ENCODE measurements at places on chromosomes 5 and 9.

- DNase-seq: no peak
These were observed 1133.1 kb upstream of the ACO1 start for GRCh38 chr9:31251386-31251785.

DNA sequence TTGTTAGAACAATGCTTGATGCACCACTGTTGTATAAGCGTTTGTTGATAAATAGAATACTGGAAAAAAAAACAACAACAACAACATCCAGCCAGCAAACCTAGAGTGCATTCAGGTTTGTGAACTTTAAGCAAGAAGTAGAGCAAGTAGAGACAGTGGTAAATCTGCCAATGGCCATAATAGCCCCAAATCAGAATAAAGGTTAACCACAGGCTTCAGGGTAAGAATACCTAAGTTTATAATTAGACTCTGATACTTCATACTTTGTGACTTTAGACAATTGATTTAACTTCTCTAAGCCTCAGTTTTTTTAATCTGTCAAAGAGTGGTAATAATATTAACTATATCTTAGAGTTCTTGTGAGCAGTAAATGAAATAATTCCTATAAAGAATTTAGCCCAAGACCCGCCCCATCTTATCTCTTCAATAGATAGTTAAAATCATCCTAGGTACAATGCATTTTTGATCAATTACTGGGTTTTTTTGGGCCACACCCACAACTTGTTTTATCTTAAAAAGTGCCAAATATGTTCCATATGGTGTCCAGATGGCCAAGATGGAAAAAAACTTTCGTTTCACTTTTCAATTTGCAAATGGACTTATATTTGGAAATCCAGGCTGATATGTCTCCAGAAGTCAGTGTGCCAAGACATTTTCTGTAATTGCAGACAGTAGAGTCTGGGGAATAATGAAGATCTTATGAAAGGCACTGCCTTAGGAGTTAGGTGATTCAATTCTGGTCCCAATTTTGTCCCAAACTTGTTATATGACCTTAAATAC, 24.5 kb upstream of the DPYSL3 start:
- DNase-seq: no peak

- DNase-seq: no peak
These were observed 24.9 kb downstream of the ATOX1 start for GRCh38 chr5:151733358-151734063.

DNA sequence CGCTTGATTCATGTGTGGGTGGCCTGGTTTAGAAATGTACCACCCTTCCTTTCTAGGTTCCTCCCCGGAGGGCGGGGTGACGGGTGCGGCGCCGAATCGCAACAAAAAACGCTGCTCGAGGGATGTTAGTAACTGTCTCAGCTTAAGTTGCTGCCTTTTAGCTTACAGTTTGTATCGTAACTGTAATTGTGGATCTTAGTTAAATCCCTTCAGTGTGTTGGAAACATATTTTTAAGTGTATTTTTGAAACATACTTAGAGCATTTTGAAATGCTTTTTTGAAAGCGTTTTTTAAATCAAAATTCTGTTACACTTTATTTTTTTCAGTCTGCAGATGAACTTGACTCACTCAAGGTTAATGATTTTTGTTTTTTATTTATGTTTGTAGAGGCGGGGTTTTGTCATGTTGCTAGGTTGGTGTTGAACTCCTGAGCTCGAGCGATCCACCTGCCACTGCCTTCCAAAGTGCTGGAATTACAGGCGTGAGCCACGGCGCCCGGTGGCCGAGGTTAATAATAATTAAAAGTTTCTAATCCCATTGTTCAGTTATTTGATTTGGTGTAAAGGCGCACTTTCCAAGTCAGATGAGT, 997 bp upstream of the CHD1 start:
- no peak for DNase-seq

DNA sequence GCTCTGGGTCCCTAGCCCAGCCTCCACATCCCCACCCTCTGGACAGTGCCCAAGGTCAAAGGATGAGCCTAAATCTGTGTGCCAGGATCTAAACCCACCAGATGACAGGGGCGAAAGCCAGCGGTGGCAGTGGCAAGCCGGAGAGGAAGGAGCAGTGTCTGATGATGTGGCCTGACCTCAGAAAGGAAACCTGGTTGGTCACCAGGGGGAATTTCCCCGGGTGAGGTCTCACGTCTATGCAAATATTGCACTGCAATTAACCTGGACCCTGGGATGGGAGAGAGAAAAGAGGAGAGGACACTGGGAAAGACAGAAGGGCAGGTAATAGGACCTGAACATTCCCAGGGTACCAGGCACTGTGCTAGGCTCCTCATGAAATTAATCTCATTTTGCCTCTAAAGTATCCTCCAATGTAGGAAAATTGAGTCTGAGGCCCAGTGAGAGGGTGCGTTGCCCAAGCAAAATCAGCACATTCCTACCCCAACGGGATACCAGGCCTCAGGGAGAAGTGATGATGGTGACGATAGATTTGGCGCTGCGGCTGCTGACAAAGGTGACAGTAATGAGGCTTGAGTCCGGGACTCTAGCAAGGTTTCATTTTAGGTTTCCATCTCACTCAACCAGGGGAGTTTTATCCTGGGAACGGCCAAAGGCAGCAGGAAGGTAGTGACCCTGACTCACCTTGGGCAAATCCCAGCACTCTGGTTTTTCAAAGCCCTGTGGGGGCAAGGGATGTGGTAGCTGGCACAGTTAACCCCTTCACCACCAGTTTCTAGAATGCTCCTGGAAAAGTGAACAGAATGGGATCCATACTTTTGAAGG, 13.4 kb upstream of the TNIP1 start:
- DNase-seq: peak; percentile 28

DNA sequence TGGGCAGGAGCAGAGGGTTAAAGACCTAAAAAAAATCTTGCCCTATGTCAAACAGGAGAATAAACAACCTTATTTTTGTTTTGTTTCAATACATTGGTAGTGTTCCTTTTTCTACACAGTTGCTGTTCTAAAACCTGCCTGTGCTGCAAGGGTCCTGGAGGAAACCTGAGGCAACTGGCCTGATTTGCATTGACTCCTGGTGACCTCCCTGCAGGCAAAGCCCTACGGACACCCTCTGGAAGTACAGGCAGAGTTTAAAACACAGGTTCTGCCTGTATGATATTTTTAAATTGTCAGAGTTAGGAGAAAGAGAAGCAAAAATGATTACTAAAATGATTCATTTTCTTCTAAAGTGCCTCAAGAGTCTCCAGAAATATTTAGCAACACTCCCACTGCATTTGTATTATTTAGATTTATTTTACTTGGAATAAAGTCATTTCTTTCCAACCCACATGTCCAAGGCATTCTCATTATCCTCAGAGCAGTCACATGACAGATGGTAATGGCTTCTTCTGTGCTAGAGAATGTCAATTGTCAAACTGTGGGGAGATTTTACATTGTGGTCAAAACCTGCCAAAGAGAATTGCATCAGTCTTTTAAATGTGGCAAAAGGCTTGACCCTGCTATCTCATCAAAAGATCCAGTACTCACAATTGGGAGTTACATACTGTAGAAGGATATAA, 559.6 kb downstream of the CETN3 start:
- DNase-seq: no peak

GRCh38 chr5:123087173-123088030, 1.6 kb upstream of the PRDM6 start:
- DNase-seq: no peak

GRCh38 chr5:138601444-138601843, 26.2 kb upstream of the HSPA9 start:
- DNase-seq: no peak

GRCh38 chr9:86637515-86637914, 283.3 kb upstream of the TUT7 start:
- no peak for DNase-seq

DNA sequence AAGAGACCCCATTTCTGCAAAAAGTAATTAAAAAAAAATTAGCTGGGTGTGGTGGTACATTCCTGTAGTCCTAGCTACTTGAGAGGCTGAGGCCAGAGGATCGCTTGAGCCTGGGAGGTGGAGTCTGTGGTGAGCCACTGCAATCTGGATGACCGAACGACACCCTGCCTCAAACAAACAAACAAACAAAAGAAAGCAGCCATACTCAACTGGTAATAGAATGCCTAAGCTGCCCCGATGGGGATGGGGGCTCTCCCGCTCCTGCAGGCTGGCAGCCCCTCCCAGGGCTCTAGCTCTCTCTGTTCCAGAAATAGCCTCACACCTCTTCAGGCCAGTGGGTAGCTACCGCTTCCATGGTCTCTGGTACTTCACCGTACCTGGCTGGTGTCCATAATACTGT, 241.8 kb downstream of the FANCC start:
- DNase-seq: no peak

Measured in T-helper 17 cell (primary cell).